ENCODE measurements at places on chromosomes 5 and 9.

GRCh38 chr5:126020770-126021169, 402.4 kb upstream of the GRAMD2B start:
- no peaks in the 10 kb centered on the region for H3K36me3 ChIP-seq
- H3K4me3 ChIP-seq = no peak overlapping the region
- H3K4me1 ChIP-seq = no peaks in the 10 kb centered on the region
- no peaks in the 10 kb centered on the region for H3K27me3 ChIP-seq
- H3K27ac ChIP-seq = no peak overlapping the region

- no peak for DNase-seq
- H3K36me3 ChIP-seq = no peaks in the 10 kb centered on the region
- peaks cover 15% of the 10 kb centered on the region for H3K27me3 ChIP-seq
- H3K27ac ChIP-seq = no peak overlapping the region
Measured at GRCh38 chr9:38415856-38416255, 8.4 kb downstream of the IGFBPL1 start.

- H3K4me3 ChIP-seq = no peak overlapping the region
- no peaks in the 10 kb centered on the region for H3K27me3 ChIP-seq
- no peaks in the 10 kb centered on the region for H3K4me1 ChIP-seq
- no peak overlapping the region for H3K27ac ChIP-seq
- H3K36me3 ChIP-seq = no peaks in the 10 kb centered on the region
Measured at GRCh38 chr9:124686918-124687317, 84.2 kb downstream of the NR6A1 start.

DNA sequence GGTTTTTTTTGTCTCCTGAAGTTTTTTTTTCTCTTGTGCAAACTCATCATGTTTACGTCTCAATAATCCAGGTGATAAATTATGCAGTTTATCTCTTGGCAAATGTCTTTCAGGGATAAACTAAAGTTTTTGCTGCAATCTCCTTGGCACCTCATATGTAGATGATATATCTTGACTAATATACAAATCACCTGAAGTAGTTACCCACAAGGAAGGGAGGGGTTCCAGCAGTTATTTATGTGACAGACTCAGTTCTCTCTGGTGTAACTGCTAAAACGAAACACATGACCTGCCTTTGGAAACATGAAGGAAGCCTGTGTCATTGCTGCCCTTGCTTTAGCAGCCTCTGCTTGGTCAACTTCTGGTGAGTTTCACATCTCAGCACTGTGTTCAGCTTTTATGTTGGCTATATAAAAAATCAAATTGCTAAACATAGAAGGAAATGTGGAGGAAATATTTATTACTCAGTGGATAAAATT, 39.3 kb upstream of the KIAA1958 start:
- no peak overlapping the region for H3K27ac ChIP-seq
- no peak for DNase-seq
- H3K4me3 ChIP-seq = no peak overlapping the region
- H3K27me3 ChIP-seq = no peaks in the 10 kb centered on the region
- no peaks in the 10 kb centered on the region for H3K4me1 ChIP-seq
- no peaks in the 10 kb centered on the region for H3K36me3 ChIP-seq

DNA sequence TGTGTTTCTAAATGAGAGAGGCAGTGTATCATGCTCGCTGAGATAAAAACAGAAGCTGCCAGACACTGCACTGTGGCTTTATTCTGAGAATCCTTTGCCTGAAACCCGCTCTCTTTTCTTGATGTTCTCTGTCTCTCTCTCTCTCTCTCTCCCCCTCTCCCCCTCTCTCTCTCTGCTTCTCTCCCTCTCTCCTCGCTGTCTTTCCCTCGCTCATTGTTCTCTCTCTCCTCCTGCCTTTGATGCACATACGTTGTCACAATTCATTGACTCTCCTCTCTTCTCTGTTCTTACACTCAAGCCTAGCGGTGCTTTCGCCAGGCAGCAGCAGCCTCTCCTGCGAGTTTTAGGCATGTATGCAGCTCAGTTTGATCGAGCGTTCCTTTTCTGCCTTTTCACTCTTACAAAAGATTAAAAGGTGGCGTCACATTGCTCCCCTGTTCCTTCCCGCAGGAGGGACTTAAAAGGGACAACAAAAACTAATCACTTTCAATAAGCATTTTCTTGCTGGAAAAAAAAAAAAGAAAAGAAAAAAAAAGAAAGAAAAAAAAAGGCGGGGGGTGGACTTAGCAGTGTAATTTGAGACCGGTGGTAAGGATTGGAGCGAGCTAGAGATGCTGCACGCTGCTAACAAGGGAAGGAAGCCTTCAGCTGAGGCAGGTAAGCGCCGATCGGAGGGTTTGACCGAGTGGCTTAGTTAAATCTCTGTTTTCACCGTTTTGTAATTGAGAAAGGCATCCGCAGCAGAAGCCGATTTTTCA, 717.9 kb upstream of the WWC1 start:
- no peaks in the 10 kb centered on the region for H3K36me3 ChIP-seq
- peak overlapping the region; percentile 26 for H3K4me3 ChIP-seq
- H3K27ac ChIP-seq = no peak overlapping the region
- no peaks in the 10 kb centered on the region for H3K4me1 ChIP-seq
- no peak for DNase-seq

- no peak overlapping the region for H3K27ac ChIP-seq
- no peak for DNase-seq
- no peak overlapping the region for H3K4me3 ChIP-seq
- no peaks in the 10 kb centered on the region for H3K27me3 ChIP-seq
Measured at GRCh38 chr9:131062969-131063368, 33.4 kb upstream of the AIF1L start.

GRCh38 chr5:145203193-145203592, 631.9 kb downstream of the PRELID2 start:
- no peaks in the 10 kb centered on the region for H3K4me1 ChIP-seq
- H3K4me3 ChIP-seq = no peak overlapping the region
- H3K27me3 ChIP-seq = no peaks in the 10 kb centered on the region
- no peaks in the 10 kb centered on the region for H3K36me3 ChIP-seq
- no peak for DNase-seq

- H3K36me3 ChIP-seq = no peaks in the 10 kb centered on the region
- H3K27me3 ChIP-seq = no peaks in the 10 kb centered on the region
Measured at GRCh38 chr5:64744914-64745313, 23.6 kb downstream of the SREK1IP1 start.

GRCh38 chr5:14167211-14167845, 24.2 kb downstream of the TRIO start:
- no peaks in the 10 kb centered on the region for H3K27me3 ChIP-seq
- no peak overlapping the region for H3K27ac ChIP-seq

DNA sequence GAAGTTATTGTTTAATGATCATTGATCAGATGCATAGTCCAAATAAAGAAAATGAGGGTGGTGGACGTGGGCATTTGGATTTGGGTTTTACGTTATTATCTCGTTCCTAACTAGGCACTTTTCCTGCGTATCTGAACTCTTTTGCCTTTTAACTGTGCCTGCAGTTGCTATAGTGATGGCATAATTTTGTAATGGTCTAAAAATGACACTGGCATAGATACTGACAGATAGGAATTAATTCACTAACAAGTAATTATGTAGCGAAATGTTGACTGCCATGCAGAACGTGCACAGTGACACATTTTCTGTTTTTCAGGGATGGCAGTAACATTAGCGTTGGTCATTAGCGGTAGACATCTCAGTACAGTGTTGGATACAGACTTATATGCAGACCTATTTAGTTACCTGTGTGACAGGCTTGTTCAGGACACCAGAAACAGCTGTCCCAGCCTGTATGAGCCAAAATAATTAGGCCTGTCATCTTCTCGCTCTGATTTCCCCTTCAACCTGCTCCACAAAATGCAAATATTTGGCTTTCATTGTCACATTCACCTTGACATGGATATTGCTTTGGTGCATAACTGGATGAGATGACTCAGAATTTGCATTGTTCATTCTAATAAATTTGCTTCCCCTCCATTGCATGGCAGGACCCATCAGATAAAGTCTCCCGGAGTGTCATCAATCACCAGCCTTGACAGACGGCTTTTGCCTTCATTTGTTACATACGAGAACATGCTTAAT, 413.3 kb upstream of the IRX1 start:
- no peak overlapping the region for H3K27ac ChIP-seq
- H3K36me3 ChIP-seq = no peaks in the 10 kb centered on the region

DNA sequence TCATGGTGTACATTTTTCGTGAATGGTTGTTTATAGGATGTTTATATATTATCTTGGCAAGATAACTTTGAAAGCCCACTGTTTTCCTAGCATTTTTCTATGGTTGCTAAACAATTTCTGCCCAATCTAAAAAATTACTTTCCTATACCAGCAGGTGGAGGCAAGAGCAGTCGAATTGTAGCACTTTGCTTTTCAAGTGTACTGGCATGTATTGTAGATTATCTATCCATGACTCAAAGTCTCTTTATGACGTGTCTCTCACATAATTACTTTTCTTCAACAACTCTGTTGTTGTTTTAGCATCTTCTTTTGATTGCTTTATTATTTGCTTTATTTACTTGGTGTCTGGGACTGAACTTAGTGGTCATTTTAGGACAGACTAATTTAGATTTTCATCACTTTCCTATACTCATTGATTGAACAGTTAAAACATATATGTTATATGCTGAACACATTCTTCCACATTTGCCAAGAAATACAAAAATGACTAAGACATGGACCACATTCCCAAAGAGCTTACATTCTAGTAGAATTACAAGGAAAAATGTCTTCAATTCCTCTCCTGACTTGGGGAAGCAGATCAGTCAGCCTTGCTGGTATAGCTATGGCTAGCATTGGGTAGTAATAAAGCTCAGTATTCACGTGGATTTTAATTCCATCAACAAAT, 20.7 kb downstream of the NLN start:
- DNase-seq = no peak
- no peaks in the 10 kb centered on the region for H3K27me3 ChIP-seq
- H3K4me1 ChIP-seq = no peaks in the 10 kb centered on the region
- H3K36me3 ChIP-seq = no peaks in the 10 kb centered on the region
- H3K27ac ChIP-seq = no peak overlapping the region

DNA sequence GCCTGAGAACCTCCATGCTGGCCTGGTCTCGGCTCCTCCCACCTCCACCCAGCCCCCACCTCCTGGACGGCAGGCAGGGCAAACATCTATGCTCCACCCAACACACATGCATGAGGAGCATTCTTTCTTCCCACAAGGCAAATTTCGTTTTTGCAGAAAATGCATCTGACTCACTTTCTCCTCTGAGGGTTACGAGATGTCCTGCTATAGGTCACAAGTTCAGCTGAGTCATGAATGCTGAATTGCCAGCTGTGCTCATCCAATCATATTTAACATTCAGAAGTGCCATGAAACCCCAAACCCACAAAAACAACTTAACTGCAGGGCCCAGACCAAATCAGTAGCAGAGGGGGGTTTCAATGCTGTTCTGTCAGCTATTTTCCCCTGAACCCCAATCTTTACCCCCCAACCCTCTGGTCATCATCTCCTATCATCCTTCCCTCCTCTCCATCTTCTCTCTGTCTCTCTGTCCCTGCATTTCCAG, 39.0 kb upstream of the OSMR start:
- no peaks in the 10 kb centered on the region for H3K36me3 ChIP-seq
- no peak overlapping the region for H3K4me3 ChIP-seq
- no peak for DNase-seq
- H3K4me1 ChIP-seq = peaks cover 9% of the 10 kb centered on the region
- H3K27me3 ChIP-seq = no peaks in the 10 kb centered on the region
- no peak overlapping the region for H3K27ac ChIP-seq

- H3K27me3 ChIP-seq = no peaks in the 10 kb centered on the region
- no peaks in the 10 kb centered on the region for H3K36me3 ChIP-seq
- DNase-seq = no peak
- H3K4me1 ChIP-seq = no peaks in the 10 kb centered on the region
- no peak overlapping the region for H3K27ac ChIP-seq
Measured at GRCh38 chr9:87425202-87425601, 72.5 kb upstream of the DAPK1 start.

DNA sequence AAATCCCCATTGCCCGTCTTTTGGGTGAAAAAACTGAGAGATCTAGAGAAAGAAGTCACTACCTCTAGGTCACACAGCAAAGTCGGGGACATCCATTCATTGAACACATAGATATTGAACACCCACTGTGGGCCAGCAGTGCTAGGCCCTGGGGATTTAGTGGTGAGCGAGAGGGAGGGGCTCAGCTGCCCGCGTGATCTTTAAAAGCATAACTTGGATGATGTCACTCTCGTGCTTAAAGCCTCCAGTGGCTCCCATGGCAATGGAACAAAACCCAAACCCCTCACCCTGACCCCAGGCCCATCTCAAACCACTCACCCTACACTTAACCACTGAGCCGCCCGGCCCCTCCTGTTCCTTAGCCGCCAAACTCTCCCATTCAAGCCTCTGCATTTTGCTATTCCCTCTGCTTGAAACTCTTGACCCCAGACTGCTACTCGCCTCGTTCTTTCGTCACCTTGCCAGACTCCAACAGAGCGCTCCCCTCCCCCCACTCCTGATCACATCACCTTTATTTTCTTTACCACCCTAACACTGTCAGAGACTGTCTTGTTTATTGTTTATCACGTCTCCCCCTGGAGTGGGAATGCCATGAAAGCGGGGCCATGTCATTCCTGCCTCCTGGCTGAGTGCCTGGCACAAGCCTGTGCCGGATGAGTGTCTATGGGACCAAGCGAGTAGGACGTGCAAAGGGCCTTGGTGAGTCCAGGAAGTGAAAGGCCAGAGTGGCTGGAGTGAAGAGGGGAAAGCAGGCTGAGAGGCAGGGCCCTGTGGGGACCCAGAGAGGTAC, 710 bp upstream of the PIP5KL1 start:
- H3K27me3 ChIP-seq = no peaks in the 10 kb centered on the region
- H3K4me3 ChIP-seq = peak overlapping the region; percentile 58
- H3K36me3 ChIP-seq = no peaks in the 10 kb centered on the region

DNA sequence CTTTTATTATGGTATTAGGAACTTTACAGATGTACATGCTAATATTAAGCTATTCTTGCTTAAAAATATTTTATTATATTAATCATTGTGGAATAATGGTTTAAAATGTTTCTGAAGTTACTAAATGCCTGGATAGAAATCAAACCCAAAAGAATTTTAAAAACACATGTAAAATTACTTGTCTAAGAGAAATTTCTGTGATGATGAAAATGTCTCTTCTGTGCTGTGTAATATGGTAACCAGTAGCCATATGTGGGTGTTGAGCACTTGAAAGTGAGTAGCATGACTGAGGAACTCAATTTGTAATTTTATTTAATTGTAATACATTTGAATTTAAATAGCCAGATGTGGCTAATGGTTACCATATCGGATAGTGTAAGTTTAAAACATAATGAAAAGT, 66.7 kb upstream of the HSPB3 start:
- H3K36me3 ChIP-seq = no peaks in the 10 kb centered on the region
- H3K27ac ChIP-seq = no peak overlapping the region
- no peak overlapping the region for H3K4me3 ChIP-seq
- no peaks in the 10 kb centered on the region for H3K27me3 ChIP-seq

- no peak overlapping the region for H3K4me3 ChIP-seq
- no peak for DNase-seq
- no peaks in the 10 kb centered on the region for H3K27me3 ChIP-seq
- no peaks in the 10 kb centered on the region for H3K4me1 ChIP-seq
Measured at GRCh38 chr9:86176468-86176867, 77.1 kb upstream of the GOLM1 start.
